ENCODE measurements at places on chromosomes 6 and 20.

DNA sequence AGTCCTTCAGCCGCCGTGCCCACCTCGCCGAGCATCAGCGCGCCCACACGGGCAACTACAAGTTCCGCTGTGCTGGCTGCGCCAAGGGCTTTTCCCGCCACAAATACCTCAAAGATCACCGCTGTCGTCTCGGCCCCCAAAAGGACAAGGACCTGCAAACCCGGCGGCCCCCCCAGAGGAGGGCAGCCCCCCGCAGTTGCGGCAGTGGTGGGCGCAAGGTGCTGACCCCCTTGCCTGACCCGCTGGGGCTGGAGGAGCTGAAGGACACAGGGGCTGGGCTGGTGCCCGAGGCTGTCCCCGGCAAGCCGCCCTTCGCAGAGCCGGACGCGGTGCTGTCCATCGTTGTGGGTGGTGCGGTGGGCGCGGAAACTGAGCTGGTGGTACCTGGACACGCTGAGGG, 20.1 kb upstream of the CHMP4B start:
- no peaks in the 10 kb centered on the region for H3K27me3 ChIP-seq
- no peak overlapping the region for H3K4me3 ChIP-seq
- no peak for DNase-seq
- no peaks in the 10 kb centered on the region for H3K36me3 ChIP-seq
- H3K4me1 ChIP-seq, result peaks cover 29% of the 10 kb centered on the region

DNA sequence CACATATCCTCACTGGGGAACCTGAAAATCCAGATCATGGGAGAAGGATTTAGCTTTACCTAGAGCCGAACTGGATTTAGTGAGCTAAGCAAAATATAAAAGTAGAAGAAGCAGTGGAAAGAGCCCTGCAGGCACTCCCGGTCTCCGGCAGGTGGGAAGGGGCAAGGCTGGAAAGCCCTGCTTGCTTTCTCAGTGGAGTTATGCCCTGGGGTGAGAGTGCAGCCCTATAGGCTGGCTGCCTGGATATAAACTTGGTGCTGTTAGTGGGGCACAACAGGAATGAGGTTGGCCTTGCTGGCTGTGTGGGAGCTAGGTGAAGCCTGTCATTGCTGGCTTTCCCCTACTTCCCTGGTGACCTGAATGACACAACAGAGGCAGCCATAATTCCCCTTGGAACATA, 122.0 kb downstream of the CDK19 start:
- peaks cover 6% of the 10 kb centered on the region for H3K36me3 ChIP-seq
- no peak for DNase-seq
- H3K27ac ChIP-seq, result no peak overlapping the region
- peaks cover 15% of the 10 kb centered on the region for H3K4me1 ChIP-seq
- no peak overlapping the region for H3K4me3 ChIP-seq

DNA sequence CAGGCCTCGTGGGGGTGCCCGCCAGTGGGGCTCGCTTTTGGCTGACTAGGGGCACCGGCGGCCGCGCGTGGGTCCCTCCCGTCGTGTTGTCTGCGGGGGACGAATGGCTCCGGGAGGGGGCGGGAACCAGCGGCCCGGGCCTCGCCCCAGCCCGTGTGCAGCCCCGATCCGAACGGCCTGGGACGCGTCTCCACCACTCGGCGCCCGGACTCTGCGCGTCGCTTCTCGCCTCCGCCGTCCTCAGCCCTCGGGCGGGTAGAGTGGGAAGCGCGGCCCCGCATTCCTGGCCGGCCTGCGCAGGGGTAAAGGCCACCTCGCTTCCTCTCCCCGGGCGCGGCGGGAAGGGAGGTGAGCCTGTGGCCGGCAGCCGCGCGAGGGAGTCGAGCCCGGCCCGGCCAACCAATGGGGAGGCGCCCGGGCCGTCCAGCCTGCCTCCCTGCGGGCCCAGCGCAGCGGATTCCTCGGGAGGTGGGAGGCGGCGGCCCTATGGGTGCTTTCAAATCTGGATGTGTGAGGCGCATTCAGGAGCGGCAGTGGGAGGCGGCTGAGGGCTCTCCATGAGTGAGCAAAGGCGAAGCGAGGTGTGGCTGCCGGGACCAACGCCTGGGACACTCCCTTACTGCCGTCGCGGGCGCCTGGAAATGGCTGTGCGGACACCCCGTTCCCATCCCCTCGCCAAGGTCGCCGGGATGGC, 1.1 kb upstream of the ZBTB46 start:
- H3K27me3 ChIP-seq, result peaks cover 36% of the 10 kb centered on the region
- peaks cover 6% of the 10 kb centered on the region for H3K4me1 ChIP-seq
- no peaks in the 10 kb centered on the region for H3K36me3 ChIP-seq
- no peak for DNase-seq

- peak; percentile 71 for DNase-seq
- peak within 1 kb of the TSS; percentile 82 for H3K4me3 ChIP-seq
- no peaks in the 10 kb centered on the region for H3K36me3 ChIP-seq
- peaks cover 50% of the 10 kb centered on the region for H3K27me3 ChIP-seq
- peak within 1 kb of the TSS; percentile 33 for H3K27ac ChIP-seq
Measured at GRCh38 chr6:150599199-150600009, at the start of gene PLEKHG1. PLEKHG1 (plus strand) TSS chr6:150599885; CDS start chr6:150733682, 133,797 bp downstream.

GRCh38 chr6:4667591-4667990, 108.6 kb upstream of the CDYL start:
- H3K4me1 ChIP-seq, result no peaks in the 10 kb centered on the region
- DNase-seq, result no peak
- no peak overlapping the region for H3K27ac ChIP-seq
- no peaks in the 10 kb centered on the region for H3K27me3 ChIP-seq
- H3K36me3 ChIP-seq, result no peaks in the 10 kb centered on the region

GRCh38 chr6:163406366-163406765, 8.2 kb upstream of the QKI start:
- no peaks in the 10 kb centered on the region for H3K36me3 ChIP-seq
- no peak for DNase-seq
- peak overlapping the region; percentile 85 for H3K27ac ChIP-seq
- peaks cover 8% of the 10 kb centered on the region for H3K27me3 ChIP-seq
- H3K4me3 ChIP-seq, result peak overlapping the region; percentile 77

GRCh38 chr6:13331516-13332348, 3.4 kb upstream of the TBC1D7 start:
- H3K27me3 ChIP-seq, result peaks cover 6% of the 10 kb centered on the region
- no peak overlapping the region for H3K4me3 ChIP-seq
- no peak for DNase-seq

GRCh38 chr6:168122011-168122410, 43.0 kb upstream of the FRMD1 start:
- H3K4me3 ChIP-seq, result no peak overlapping the region
- peak; percentile 9 for DNase-seq
- no peaks in the 10 kb centered on the region for H3K27me3 ChIP-seq
- no peaks in the 10 kb centered on the region for H3K36me3 ChIP-seq
- H3K4me1 ChIP-seq, result no peaks in the 10 kb centered on the region

DNA sequence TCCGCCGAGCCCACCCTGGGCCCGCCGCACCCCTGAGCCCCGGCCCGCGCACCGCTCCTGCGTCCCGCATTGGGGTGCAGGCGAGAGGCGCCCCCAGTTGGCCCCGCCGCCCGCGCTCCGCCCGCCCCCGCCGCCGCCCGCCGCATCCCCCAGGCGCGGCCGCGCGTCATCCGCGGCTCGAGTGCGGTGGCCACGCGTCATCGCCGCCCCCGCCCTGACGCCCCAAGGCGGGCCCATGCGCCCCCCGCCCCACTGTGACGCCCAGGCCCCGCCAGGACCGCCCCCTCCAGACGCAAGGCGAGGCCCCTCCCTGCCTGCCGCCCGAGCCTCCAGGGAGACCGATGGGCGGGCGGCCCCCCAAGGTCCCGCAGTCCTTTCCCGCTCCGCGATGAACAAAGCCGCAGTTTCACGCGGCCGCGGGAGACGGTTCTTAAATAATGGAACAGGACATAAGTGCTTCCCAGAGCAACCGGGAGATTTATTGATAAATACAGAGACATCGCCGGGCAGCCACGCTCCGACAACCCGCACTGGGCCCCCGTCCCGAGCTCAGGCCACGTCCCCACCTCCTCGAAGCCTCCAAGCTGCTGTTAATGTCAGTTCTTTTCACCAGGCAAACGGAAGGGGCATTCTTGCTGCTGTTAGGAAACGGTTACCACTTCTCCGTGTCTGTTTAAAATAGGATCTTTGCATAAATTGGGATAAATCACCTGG, at the start of gene ANKRD60:
TSS of gene ANKRD60 (minus strand) at position 170 of the 714 bp plus-strand sequence. CDS start at position 170, 0 bp downstream.
- H3K4me3 ChIP-seq, result peak within 1 kb of the TSS; percentile 16
- H3K4me1 ChIP-seq, result peaks cover 8% of the 10 kb centered on the region
- H3K36me3 ChIP-seq, result peaks cover 7% of the 10 kb centered on the region
- no peak within 1 kb of the TSS for H3K27ac ChIP-seq

GRCh38 chr6:80142586-80142985, 36.1 kb downstream of the BCKDHB start:
- DNase-seq, result no peak
- no peaks in the 10 kb centered on the region for H3K27me3 ChIP-seq
- no peak overlapping the region for H3K4me3 ChIP-seq

DNA sequence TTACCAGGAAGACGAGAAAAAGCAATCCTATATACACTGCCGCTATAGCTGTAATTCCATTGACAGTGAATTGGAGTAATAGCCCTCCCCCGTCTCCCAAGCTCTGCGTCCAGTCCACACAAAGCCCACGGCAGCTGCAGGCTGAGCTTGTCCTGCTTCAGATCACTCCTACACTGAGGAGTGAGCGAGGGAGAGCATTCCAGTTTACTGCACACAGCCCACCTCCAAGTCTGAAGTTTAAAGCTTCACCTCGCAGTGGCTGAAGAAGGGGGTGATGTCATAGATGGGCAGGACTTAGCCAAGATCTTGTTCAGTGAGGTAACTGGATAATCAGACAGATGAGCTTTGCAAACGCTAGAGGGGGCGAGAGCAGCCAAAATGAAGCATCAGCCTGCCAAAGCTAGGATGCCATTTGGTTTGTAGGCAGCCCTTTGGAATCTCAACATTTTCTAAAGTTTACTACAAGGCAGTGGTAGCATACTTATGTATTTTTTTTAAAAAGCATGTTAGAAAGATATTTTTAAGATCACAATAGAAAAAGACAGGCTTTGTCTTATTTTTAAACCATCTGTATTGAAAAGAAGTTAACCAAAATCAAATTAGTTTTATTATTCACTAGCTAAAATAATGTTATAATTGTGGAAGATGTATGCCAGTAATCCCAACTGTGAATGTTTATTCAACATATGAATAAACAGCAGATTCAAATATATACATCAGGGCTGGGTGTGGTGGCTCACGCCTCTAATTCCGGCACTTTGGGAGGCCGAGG, at the start of gene FLRT3:
TSS of gene FLRT3 (minus strand) at position 213 of the 772 bp plus-strand sequence. CDS start 10,106 bp downstream, outside the sequence.
- peak; percentile 30 for DNase-seq
- no peaks in the 10 kb centered on the region for H3K27me3 ChIP-seq
- no peak within 1 kb of the TSS for H3K4me3 ChIP-seq
- H3K36me3 ChIP-seq, result no peaks in the 10 kb centered on the region
- H3K4me1 ChIP-seq, result no peaks in the 10 kb centered on the region

- H3K4me1 ChIP-seq, result no peaks in the 10 kb centered on the region
- no peaks in the 10 kb centered on the region for H3K27me3 ChIP-seq
Measured at GRCh38 chr6:18675881-18676280, 288.7 kb downstream of the RNF144B start.

DNA sequence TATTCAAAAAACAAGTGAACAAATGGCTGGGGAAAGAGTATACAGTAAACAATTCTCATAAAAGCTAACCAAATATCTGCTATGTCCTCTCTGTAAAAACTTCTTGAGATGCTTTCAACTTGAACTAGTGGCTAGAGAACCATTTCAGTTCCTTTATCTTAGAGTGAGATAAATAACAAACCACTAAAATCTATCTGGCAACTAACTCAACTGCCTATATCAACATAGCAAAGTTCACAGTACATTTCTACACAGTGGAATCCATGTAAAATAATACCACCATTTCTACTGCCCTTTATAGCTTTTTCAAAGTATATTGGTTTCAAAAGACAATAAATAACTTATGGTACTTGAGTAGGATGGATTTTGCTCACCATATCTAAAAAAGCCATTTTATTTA, 95.1 kb downstream of the MMS22L start:
- no peaks in the 10 kb centered on the region for H3K4me1 ChIP-seq
- no peak overlapping the region for H3K27ac ChIP-seq
- DNase-seq, result no peak
- H3K36me3 ChIP-seq, result peaks cover 6% of the 10 kb centered on the region
- H3K27me3 ChIP-seq, result no peaks in the 10 kb centered on the region

- H3K27me3 ChIP-seq, result peaks cover 28% of the 10 kb centered on the region
- DNase-seq, result peak; percentile 60
- peak overlapping the region; percentile 19 for H3K4me3 ChIP-seq
- H3K27ac ChIP-seq, result no peak overlapping the region
- no peaks in the 10 kb centered on the region for H3K36me3 ChIP-seq
- H3K4me1 ChIP-seq, result peaks cover 5% of the 10 kb centered on the region
Measured at GRCh38 chr6:106339334-106340029, 13.9 kb upstream of the ATG5 start.

- peaks cover 29% of the 10 kb centered on the region for H3K27me3 ChIP-seq
- H3K36me3 ChIP-seq, result no peaks in the 10 kb centered on the region
- H3K4me3 ChIP-seq, result no peak overlapping the region
- DNase-seq, result no peak
- H3K4me1 ChIP-seq, result peaks cover 34% of the 10 kb centered on the region
- no peak overlapping the region for H3K27ac ChIP-seq
Measured at GRCh38 chr20:1212023-1212422, 8.8 kb downstream of the C20orf202 start.

DNA sequence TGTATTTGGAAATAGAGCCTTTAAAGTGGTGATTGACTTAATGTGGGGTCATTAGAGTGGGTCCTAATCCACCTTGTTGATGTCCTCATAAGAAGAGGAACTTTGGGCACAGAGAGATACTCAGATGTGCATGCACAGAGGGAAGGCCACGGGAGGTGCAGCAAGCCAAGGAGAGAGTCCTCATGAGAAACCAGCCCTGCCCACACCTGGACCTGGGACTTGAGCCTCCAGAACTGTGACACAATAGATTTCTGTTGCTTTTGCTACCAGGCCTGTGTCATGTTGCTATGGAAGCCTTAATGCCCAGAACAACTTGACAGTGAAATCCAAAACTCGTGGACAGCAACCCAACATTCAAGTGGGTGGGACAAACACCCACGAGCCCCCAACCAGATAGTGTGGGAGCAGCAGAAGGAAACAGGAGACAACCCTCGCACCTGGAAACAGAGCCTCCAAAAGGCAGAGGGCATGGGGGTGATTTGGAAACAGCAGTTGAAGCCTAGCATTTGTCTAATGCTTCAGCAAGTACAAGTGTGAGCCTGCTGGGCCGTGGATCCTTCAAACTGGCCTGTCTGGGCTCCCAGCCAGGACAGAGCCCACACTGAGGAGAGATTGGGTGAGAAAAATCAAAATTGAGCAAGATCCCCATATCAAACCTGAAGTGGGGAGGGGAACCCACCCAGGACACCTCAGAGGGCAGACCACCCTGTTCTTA, 201.0 kb upstream of the CST7 start:
- H3K4me1 ChIP-seq, result peaks cover 15% of the 10 kb centered on the region
- no peak overlapping the region for H3K4me3 ChIP-seq
- no peak overlapping the region for H3K27ac ChIP-seq

DNA sequence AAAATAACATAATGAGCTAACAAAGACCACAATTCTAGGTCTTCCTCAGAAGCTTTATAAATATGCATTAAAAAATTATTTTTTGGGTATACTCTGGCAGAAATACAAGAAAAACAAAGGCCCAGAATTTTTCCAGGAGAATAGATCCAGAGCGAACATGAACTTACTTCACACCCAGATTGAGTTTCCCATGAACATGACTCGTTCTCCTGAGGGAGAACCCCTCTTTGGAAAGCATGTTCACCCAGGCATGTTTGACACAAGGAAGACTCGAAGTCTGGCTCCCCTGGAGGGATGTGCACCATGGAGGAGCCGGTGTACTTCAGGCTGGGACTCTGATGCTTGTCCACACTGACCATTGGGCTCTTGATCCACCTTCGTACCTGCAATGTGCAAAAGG, 56.1 kb downstream of the SGK1 start:
- no peak overlapping the region for H3K27ac ChIP-seq
- H3K36me3 ChIP-seq, result no peaks in the 10 kb centered on the region
- no peak overlapping the region for H3K4me3 ChIP-seq
